ENCODE measurements at places on chromosomes 11 and 22.

DNA sequence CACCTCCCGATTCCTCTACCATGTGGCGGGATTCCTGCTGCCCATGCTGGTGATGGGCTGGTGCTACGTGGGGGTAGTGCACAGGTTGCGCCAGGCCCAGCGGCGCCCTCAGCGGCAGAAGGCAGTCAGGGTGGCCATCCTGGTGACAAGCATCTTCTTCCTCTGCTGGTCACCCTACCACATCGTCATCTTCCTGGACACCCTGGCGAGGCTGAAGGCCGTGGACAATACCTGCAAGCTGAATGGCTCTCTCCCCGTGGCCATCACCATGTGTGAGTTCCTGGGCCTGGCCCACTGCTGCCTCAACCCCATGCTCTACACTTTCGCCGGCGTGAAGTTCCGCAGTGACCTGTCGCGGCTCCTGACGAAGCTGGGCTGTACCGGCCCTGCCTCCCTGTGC lies 10.5 kb downstream of the CXCR5 start:
- no peak for DNase-seq

GRCh38 chr11:131099013-131099412 lies 182.7 kb upstream of the SNX19 start:
- DNase-seq: no peak

DNA sequence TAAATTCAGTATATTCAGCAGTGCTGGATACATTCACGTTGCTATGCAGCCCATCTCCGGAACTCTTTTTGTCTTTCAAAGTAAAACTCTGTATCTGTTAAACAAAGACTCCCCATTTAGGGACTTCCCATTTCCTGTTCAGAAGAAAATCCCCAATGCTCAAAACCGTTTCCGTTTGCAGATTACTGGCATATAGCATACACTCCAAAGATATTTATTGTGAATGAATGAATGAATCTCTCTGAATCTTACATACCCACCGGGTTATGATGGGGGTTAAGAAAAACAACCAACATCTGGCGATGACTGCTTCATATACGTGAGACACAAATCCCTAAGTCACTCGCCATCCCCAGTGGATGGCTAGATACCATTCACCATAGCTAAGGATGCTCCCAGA lies 1.6 kb downstream of the THY1 start:
- no peak for DNase-seq

- no peak for DNase-seq
Measured at GRCh38 chr11:114616516-114616915, 20.9 kb upstream of the NXPE4 start.

DNA sequence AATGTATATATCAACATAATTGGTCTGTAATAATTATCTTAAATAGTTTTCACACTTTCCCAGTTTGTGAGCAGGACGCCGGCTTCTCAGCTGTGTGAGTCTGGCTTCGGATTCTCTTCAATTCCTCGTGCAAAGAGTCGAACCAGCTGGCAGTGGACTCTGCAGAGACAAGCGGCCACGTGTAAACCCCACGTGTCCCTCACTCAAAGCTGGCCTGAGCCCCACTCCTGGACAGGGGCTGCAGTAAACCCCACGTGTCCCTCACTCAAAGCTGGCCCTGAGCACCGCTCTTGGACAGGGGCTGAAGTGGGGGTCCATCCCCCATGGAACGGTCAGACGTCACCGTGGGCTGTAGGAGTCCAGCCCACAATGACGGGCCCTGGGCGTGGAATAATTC lies 51.0 kb downstream of the CERK start:
- no peak for DNase-seq

DNA sequence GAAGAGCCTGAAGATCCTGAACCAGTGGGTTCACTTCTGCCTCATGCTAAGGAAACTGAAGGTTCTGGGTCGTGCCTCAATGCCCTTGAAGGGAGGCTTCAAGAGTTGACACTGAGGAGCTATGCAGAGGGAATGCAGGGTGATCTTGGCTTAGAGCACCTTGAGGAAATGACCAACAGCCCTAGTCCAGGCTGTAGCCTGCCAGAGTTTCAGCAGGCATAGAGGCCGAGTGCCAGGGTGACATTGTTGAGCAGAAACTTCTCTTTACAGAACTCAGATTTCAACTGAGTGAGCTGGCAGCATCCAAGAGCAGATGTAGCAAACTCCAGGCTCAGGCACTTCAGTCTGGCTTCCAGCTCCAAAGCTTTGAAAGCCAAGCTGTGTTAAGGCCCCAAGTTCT lies 23.1 kb upstream of the CAPRIN1 start:
- no peak for DNase-seq

GRCh38 chr11:1760351-1761109 lies 3.2 kb downstream of the CTSD start:
- DNase-seq: no peak
